Esophagus mucosa (tissue), 1 donor: ENCODE measurements at places on chromosomes 3 and 15. TPM values are rescaled to one million over a fixed set of nuclear protein-coding genes. Genes with fewer than 3 reads are reported as not detected.

GRM2 gene
- 0.08 TPM for total RNA-seq

FMN1 gene
- total RNA-seq = 4.6 TPM

GRCh38 chr3:50170689-50171088 is 15.6 kb downstream of the SEMA3F start:
- peak; percentile 28 for ATAC-seq

DNA sequence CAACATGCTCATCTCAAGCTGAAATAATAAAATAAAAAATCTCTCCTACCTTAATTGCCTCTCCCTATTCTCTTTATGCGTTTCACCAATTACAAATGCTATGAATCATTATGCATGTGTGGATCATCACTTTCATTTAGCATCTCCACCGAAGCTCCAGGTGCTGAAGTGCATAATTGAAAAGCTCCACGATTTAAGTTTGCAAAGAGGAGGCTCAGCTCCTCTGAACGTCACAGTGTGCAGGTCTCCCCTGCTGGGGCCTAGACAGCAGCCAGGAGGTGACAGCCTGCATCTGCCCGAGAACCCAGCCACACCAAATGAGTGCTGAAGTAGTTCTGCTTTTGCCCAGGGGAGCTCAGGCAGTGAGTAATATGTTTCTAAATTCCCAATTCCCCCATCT is 60.5 kb upstream of the GLCE start:
- no peak for ATAC-seq

DNA sequence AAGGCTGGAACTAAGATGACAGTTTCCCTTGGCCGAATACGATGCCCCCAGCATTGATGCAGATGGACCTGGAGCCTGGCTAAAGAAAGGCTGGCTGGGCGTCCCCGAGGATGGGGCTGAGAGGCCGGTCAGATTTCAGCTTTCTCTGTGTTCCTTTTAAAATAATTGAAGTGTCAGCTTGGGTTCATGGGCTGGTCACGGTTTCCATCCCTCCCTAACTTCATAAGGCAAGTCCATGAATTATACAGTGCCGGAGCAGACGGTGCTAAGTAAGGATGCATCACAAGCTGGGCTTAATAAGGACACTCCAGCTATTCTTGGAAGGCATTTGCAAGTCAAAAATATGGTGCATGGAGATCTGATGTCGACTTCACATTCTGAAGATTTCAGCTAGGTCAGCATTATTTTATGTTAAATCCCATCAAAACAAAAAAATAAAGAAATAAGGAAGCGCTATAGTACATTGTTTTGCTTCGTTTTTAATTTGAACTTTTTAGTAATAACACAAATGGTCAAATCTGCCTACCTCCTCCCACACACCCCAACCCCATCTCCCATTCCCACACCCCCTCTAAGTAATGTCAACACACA is 220.8 kb downstream of the RPLP1 start:
- ATAC-seq = no peak

GRCh38 chr15:31265090-31265870 is 61.4 kb upstream of the KLF13 start:
- ATAC-seq = no peak

DNA sequence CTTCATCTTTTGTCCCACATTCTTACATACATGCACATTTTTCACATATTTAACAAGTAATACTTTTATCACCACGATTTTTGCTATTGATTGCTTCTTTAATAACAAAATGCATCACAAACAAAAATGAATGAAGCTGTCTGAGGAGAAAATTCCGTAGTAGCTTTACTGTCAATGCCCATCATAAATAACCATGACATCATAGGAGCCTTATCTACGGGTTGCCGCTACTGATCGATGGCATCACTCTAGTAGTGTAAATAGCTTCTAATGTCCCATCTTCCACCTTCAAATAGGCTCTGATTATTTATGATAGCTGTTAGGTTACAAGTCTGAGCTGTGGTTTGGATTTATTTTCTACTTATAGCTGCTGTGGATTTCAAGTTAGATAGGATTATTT is 323.4 kb downstream of the MECOM start:
- no peak for ATAC-seq

- ATAC-seq = no peak
Measured at GRCh38 chr15:71274448-71274798, 159.2 kb downstream of the THSD4 start.

- ATAC-seq = peak; percentile 88
Measured at GRCh38 chr15:34038023-34038870, 757 bp downstream of the AVEN start.

DNA sequence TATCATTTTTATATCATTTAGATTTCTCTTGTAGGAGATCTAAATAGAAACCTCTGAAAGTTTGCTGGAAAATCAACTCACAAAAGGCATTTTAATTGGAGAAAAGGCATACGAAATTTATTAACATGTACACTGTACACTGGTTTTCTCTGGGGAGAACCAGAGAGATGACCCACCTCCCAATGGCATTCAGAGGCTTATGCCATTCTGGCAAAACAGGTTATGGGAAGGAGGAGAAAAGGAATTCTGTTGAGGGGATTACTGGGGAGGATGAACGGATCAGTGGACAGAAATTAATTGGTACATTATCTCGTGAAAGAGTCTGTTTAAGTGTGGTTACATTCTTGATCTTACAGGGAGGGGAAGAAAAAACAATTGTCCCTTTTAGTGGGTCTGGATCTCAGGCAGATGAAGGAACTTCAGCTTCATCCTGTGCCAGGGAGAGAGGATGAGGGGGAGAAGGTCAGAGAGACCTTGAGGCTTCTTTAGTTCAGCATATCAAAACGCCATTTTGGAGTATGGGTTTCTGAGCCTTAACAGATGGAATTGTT is 16.5 kb downstream of the RAB11A start:
- peak; percentile 80 for ATAC-seq

DNA sequence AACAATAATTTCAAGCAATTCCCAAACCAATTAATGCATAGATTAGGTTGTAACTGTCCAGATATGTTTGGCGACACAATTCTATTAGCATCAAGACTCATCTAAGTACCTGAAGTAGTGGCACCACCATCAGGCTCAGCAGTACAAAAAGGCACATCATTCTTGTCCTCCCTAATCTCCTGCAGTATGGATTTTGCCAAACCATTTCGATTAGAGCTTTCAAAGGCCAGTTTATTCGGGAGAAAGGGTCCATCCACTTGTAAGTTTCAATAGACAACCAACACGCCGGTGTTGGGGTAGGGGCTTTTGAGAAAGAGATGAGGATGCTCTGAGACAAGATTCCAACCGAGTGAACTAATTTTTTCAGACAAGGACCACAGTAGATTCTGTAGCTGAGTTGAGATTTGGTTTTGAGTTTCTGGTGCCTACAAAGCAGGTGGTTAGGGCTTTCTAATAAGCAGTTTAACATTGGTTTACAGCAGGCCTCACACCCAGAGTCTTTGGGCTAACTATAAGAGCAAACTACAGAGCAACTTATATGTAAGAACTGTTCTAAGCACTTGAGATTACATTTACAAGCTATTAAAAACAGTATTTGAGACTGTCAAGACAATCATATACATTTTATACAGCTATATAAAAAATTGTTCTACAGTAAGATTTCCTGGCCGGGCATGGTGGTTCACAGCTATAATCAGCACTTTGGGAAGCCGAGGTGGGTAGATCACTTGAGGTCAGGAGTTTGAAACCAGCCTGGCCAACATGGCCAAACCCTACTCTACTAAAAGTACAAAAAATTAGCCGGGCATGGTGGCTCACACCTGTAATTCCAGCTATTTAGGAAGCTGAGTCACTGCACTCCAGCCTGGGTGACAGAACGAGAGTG is 4.5 kb downstream of the RPL22L1 start:
- no peak for ATAC-seq

GRCh38 chr15:52481915-52482314 is 46.8 kb downstream of the MYO5A start:
- peak; percentile 76 for ATAC-seq
